Activated T-helper 2 cell treated with anti-CD3 and anti-CD28 coated beads, Interferon-gamma antibody, Interleukin-2, Interleukin-4, amounts not matched to agents 10 μg/mL and 5 μg/mL and 100 μg/mL, durations not matched to agents 14 hours and 24 hours and 36 hours (primary cell): ENCODE measurements at places on chromosomes 4 and X. TPM values are rescaled to one million over a fixed set of nuclear protein-coding genes. Genes with fewer than 3 reads are reported as not detected.

Gene KLB
- not detected in 2 replicates for total RNA-seq

Gene RNF150
- 0.05 TPM in 1 of 2 replicates, not detected in the other for total RNA-seq

DNA sequence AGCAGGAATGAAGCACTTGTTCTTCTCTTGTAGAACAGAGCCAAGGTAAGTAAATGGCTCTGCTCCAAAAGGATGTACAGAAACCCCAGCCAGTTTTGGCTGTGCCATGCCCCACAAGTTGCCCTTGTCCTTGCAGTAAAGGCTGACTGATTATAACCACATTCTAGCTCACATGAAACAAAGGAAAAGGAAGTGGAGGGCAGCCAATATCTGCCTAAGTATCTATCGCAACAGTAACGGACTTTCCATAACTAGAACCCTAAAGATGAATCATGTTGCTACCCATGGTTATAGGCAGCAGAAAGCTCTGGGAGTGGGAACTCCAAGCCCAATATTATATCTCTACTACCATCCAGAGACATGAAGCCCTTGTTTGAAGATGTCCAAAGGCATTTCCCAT, 95.7 kb downstream of the COMMD8 start:
- no peak overlapping the region for H3K27ac ChIP-seq
- H3K36me3 ChIP-seq: no peaks in the 10 kb centered on the region
- no peak for DNase-seq
- H3K4me3 ChIP-seq: no peak overlapping the region
- no peaks in the 10 kb centered on the region for H3K4me1 ChIP-seq
- H3K27me3 ChIP-seq: peaks cover 4% of the 10 kb centered on the region

- H3K27me3 ChIP-seq: no peaks in the 10 kb centered on the region
- no peak for DNase-seq
- no peaks in the 10 kb centered on the region for H3K36me3 ChIP-seq
- no peak overlapping the region for H3K27ac ChIP-seq
- no peaks in the 10 kb centered on the region for H3K4me1 ChIP-seq
- no peak overlapping the region for H3K4me3 ChIP-seq
Observed at GRCh38 chrX:111555406-111555958, 44.0 kb downstream of the SERTM2 start.

- H3K27ac ChIP-seq: no peak overlapping the region
- H3K27me3 ChIP-seq: peaks cover 35% of the 10 kb centered on the region
- no peaks in the 10 kb centered on the region for H3K36me3 ChIP-seq
- peak overlapping the region; percentile 61 for H3K4me3 ChIP-seq
- peaks cover 7% of the 10 kb centered on the region for H3K4me1 ChIP-seq
- DNase-seq: peak; percentile 48
Observed at GRCh38 chr4:154332681-154333421, 158.7 kb downstream of the DCHS2 start.

- H3K4me3 ChIP-seq: no peak overlapping the region
Observed at GRCh38 chrX:22278375-22278774, 5.7 kb downstream of the CBLL2 start.

GRCh38 chr4:147616849-147617172, 386 bp upstream of the TMEM184C start:
- peaks cover 17% of the 10 kb centered on the region for H3K27me3 ChIP-seq
- no peak for DNase-seq
- H3K4me3 ChIP-seq: peak overlapping the region; percentile 99
- H3K36me3 ChIP-seq: peaks cover 23% of the 10 kb centered on the region
